Hepatocyte (in vitro differentiated cells): ENCODE measurements at places on chromosomes 1 and 21. TPM values are rescaled to one million over a fixed set of nuclear protein-coding genes. Genes with fewer than 3 reads are reported as not detected.

KCNH1 gene
- 0.03 and 2.1 TPM in 2 replicates for total RNA-seq

SLC16A4 gene
- 16.2 and 16.4 TPM in 2 replicates for total RNA-seq

FAM131C gene
- total RNA-seq: 3.3 and 3.5 TPM in 2 replicates

DNA sequence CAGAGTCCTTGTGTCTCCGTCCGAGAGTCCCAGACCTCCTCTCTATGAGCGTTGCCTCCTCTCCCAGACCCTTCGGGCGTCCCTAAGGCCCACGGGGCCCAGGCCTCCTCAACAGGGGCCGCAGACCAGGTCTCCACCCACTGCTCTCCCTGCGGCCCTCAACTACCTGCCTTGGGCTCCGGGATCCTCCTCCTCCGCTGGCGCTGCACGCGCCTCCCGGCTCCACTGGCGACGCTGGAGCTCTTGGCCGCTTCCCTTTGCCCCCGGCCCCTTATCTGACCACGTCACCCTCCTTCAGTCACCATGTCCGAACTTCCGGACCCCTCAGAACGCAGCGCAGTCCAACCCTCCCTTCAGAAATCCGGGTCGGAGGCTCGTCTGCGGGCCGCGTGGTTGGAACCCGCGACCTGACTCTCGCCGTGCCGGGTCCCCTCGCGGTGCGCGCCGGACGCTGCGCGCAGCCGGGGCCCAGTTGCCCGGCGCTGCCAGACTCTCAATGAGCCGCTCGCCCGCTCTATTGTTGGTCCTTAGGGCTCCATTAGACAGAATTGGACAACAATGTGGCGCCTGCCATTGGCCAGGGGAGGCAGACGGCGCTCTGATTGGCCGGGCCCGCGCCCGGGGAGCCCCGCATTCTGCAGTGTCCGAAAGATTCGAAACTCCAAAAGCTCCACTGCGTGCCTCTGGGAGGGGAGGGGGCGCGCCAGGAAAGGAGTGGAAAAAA is at the start of gene DMRTA2:
TSS of gene DMRTA2 (minus strand) at position 498 of the 724 bp plus-strand sequence. CDS start 1,907 bp downstream, outside the sequence.
- DNase-seq: no peak

GRCh38 chr1:8378178-8378577 is 60.3 kb downstream of the SLC45A1 start:
- no peak for DNase-seq
